T-helper 17 cell (primary cell): ENCODE measurements at places on chromosomes 11 and 22. TPM values are rescaled to one million over a fixed set of nuclear protein-coding genes. Genes with fewer than 3 reads are reported as not detected.

TSGA10IP gene
- total RNA-seq: not detected

DNA sequence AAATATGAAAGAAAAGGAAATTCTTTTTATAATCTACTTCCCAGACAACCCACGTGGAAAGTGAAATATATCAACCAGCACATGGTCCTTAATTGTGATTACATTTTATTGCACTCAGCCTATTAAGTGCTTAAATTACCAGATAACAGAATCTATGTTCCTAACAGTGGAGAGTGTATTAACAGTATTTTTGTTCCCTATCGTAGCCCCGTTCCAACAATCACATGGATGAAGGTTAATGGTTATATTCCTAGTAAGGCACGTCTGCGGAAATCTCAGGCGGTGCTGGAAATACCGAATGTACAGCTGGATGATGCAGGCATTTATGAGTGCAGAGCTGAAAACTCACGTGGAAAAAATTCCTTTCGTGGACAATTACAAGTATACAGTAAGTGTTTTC lies 626.1 kb upstream of the ARHGAP42 start:
- H3K36me3 ChIP-seq: no peaks in the 10 kb centered on the region
- no peaks in the 10 kb centered on the region for H3K4me1 ChIP-seq

MPPED2 gene
- not detected for total RNA-seq

- no peaks in the 10 kb centered on the region for H3K27me3 ChIP-seq
- H3K36me3 ChIP-seq: peaks cover 4% of the 10 kb centered on the region
- H3K27ac ChIP-seq: peak overlapping the region; percentile 88
- DNase-seq: no peak
- no peak overlapping the region for H3K4me3 ChIP-seq
Observed at GRCh38 chr11:2955906-2956476, 26.8 kb upstream of the PHLDA2 start.

DNA sequence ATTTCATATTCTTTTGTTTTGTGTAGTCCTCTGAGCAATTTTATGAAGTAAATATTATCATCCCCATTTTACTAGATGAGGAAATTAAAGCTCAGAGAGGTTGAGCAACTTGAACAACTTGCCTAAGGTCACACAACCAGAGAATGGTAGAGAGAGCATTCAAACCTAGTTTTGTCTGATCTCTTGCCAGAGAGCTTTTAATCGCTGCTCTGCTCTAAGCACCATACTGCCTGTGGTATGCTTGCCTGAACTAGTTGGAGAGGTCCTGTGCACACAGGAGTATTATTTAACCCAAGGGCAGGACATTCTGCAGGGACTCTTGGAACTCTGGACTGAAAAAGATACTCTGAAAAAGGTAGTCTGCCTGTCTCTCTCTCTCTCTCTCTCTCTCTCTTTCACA lies 38.5 kb downstream of the TRAF6 start:
- no peak for DNase-seq
- peaks cover 10% of the 10 kb centered on the region for H3K4me1 ChIP-seq
- peaks cover 2% of the 10 kb centered on the region for H3K36me3 ChIP-seq

DNA sequence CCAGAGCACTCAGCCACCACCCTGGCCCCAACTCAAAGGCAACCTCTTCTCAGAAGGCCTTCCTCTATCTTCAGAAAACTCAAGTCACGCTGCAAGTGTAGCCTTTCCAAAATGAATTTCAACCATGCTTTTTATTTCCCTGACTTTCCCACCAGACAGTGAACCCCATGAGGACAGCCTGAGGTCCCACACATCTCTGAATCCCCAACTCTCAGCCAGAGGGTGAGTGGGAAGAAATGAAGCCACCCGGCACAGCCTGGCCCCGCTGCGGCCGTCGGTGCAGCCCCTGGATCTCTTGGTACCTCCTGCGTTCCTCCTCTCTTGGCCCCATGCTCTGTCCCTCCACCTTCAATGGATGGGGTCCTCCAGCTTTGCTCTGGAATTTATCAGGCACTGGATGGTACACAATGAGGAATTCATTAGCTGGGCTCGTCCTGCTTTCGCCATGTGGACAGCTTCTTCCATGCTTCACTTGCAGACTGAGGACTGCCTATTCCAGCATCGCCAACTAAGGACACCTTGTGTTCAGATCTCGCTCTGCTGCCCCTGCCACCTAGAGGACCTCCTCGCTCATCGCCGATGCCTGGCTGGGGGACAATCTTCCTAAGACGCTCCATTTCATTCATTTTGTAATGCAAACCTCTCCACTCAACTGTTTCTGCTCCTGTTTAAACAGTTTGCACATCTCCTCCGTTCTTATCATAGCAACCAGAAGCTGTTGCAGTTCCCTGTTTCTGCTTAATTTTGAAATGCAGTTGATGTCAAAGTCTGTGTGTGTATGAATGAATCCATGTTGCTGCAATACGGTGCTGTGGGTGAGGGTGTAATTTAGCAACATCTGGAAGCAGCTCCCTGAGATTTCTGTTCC lies 672.1 kb downstream of the TBC1D22A start:
- H3K4me3 ChIP-seq: no peak overlapping the region
- H3K27ac ChIP-seq: no peak overlapping the region
- no peak for DNase-seq
- no peaks in the 10 kb centered on the region for H3K4me1 ChIP-seq

MIOX gene
- not detected for total RNA-seq

- H3K4me3 ChIP-seq: peak overlapping the region; percentile 56
- H3K4me1 ChIP-seq: peaks cover 7% of the 10 kb centered on the region
- DNase-seq: no peak
- H3K27me3 ChIP-seq: peaks cover 88% of the 10 kb centered on the region
Observed at GRCh38 chr11:111539426-111540113, 950 bp upstream of the LAYN start.

CDC42BPG gene
- total RNA-seq: 4.0 TPM
